Activated naive CD4-positive, alpha-beta T cell treated with anti-CD3 and anti-CD28 coated beads, Interleukin-2, amount 50 U/mL, for 72 hours (primary cell): ENCODE measurements at places on chromosomes 2 and 18.

DNA sequence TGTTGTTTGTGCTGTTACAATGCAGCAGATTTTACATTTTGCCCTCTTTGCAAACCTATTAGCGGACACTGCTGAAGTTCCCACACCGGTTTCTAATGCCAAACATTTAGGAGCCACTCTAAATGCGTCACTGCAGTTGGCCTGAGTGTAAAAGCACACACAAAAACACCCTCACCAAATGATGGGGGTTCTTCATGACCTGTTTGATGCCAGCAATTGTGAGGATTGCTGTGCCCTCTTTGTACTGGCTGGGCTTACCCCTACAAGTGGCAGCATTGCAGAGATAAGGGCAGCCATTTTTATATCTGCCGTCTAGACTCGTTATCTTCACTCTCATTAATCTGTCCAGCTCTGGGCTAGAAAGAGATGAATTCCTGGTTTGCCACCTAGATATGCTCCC is 85.3 kb downstream of the NRP2 start:
- no peak for DNase-seq

- DNase-seq = no peak
Measured at GRCh38 chr2:4300616-4301015, 597.2 kb downstream of the DCDC2C start.

GRCh38 chr2:60335533-60336237 is 217.8 kb downstream of the BCL11A start:
- DNase-seq = no peak

GRCh38 chr2:79000008-79000576 is 25.4 kb upstream of the REG3G start:
- no peak for DNase-seq

DNA sequence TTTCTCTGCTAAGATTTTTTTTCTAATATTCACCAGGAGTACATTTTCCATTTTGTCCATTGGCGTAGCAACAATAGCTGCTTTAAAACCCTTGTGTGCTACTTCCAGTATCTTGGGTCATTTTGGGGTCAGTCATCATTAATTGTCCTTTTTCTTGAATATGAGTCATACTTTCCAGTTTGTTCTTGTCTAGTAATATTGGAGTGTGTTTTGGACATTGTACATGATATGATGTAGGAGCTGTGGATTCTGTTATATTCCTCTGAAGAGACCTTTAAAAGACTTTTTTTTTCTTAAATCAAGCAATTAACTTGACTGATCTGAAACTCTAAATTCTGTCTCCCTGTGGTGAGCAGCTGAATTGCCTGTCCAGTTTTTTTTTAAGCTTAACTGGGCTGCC is 40.8 kb downstream of the AGPS start:
- DNase-seq = no peak

DNA sequence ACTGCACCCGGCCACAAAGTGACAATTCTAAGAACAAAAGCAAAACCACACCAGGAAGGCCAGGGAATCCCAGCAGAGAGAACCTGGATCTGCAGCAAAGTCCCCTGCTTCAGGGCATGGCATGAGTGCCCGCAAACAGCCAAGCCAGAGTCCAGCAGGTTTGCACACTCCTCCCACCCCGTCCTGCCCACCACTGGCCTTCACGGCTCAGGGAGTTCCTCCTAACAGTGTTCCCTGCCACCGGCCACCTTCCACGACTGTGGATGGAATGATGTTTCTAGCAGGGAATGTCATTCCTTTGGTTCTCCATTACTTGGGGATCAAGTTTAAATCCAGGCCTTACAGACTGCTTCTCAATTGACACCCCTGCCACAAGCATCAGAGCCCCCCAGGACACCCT is 42.0 kb upstream of the B3GNT7 start:
- no peak for DNase-seq

- DNase-seq = no peak
Measured at GRCh38 chr2:42846026-42846425, 53.6 kb upstream of the HAAO start.

DNA sequence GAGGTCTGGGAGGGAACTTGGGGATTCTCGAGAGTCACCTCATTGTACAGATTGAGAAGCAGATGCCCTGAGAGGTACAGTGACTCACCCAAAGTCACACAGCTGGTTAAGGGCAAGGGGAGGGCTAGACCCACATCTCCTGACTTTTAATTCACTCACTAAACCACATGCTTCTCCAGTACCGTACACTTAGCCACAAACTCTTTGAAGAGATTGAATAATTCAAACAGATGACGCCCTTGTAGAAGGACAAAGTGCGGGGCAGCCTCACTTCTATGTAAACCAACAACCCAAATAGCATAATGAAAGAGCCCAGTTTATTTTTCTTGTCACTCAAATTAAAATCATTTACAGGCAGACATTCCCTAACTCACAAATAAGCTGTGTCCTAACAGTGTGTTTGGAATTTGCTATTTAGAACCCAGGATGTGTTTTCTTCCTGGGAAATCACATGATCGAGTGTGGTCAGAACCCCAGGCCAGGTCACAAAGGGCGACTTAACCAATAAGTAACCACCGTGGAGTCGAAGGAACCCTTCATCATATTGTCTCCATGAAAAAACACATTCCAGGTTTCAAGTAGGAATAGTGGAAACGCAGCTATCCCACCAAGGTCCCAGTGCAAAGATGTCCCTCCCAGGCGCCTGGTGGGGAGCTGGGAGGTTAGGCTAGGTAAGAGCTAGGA is 35.8 kb upstream of the PTPN4 start:
- no peak for DNase-seq

GRCh38 chr2:132567682-132568081 is 102.3 kb downstream of the LYPD1 start:
- no peak for DNase-seq

DNA sequence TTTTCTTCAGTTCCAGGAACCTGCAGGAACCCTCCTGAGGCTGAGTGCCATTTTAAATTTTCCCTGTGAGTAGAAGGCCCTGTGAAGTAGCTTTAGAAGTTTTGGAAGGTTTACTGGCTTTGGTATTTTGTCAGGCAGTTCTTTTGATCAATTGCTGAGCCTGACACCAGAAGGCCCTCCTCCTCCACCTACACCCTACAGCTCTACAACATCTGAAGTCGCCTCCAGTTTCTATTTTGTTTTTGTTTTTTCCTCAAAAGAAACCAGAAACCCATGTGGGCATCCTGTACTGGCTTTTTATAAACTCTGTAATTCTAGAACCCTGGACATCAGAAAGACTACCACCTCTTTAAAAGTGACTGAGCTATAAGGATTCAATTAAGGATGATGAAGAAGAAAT is 153.7 kb downstream of the NRXN1 start:
- no peak for DNase-seq

- no peak for DNase-seq
Measured at GRCh38 chr18:48228301-48228715, 180.9 kb downstream of the ZBTB7C start.

GRCh38 chr2:227177592-227178336 is 13.3 kb downstream of the COL4A3 start:
- no peak for DNase-seq

GRCh38 chr2:150211164-150211631 is 276.3 kb downstream of the RND3 start:
- no peak for DNase-seq

DNA sequence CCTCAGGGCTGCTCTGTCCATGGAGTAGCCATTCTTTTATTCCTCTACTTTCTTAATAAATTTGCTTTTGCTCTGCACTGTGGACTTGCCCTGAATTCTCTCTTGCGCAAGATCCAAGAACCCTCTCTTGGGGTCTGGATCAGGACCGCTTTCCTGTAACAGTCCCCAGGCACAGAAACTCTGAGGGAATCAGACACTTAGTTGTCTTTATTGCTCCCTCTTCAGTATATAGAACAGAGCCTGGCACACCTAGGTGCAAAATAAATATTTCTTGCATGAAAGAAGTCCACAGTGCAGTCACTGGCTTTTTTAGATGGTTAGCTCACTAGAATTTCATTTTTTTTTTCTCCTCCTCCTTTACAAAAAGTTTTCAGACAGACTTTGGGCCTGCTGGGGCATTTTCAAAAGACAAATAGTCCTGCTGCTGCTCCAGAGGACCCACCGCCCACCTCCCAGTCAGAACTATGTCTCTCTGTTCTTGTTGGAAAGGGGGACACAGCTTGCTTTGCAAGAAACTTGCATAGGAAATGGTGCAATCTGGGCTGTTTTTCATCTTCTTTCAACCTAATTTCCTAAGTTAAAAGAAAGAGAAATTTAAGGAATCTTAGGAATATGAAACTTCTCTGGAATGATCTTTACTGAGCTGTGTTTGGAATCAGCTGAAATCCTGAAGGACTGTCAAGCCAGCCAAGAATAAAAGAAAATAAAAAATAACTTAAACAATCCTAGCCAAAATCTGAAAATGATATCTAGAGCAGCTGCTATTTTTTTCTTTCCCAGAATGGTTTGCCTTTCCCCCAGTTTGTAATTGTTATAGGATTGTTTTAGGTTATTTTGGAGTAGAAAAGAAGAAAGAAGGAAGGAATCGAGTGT is 31.7 kb upstream of the MAP4K3 start:
- no peak for DNase-seq

- no peak for DNase-seq
Measured at GRCh38 chr2:37400041-37400440, 55.6 kb downstream of the QPCT start.

DNA sequence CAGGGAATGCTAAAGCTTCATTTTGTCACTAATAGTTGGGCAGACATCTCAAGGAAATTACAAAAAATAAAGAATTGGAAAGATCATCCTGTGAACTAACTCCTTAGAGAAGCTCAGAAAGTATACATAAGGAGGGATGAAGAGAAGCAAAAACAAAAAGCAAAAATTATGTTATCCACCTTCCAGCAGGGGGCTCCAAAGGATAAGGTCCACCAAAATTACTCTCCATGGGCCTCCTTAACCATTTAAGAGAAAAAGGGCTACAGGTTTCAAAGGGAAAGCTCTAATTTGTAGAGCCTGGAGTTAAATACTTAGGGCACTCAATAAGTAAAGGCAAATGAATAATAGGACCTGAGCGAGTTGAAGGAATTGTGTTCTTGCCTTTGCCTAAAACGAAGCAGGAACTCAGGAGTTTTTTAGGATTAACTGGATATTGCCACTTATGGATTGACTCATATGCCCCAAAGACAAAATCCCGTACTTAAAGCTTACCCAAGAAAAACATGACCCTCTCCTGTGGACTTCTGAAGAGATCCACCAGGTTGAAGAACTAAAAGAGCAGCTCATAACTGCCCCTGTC is 1167.9 kb downstream of the DSC3 start:
- no peak for DNase-seq

- no peak for DNase-seq
Measured at GRCh38 chr18:67964462-67964861, 447.9 kb upstream of the DSEL start.

- no peak for DNase-seq
Measured at GRCh38 chr2:56449449-56449860, 265.7 kb downstream of the CCDC85A start.

DNA sequence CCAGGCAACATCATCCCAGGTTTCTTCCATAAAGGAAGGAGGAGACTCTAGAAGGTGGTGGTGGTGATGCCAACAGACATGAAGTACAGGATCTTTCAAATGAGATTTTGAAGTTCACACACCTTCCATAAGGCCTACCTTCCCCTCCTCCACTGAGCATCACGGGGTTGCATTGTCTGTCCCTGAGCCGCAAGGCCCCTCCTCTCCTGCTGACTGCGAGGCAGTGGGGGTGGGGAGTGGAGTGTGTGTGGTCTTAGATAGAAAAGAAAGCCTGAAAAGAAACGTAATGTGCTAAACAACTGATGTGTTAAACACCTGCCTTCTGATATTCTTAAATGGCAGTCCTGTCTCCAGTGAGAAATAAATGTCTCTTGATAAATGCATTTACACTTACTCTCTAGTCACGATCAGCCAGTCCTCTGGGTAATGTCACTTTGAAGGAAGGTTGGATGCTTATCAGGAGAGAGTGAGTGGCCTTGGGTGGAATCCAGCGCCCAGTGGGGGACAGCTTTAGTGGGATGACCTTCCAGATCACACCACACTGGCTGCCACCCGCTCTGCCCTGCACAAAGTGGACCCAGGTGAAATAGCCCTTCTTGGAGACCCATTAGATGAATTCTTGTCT is 5.5 kb upstream of the SCYGR5 start:
- no peak for DNase-seq

GRCh38 chr2:109513749-109514588 is 99.8 kb downstream of the SEPTIN10 start:
- DNase-seq = no peak

DNA sequence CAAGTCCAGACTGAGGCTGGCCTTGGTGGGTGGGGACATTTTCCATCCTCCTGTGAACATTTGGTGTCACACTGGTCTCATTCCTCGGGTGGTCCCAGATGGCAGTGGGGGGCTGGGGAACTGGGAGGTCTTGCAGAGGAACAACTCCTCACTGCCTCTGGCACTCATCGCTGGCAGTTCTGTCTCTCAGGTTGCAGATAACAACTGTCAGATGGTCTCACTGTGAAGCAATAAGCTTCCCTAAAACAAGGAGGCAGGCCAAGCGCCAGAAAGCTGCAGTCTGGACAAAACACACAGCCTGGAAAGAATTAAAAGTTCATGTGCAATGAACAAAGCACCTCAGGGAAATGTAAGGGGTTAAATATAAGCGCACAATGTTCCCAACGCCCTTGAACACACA is 78.1 kb downstream of the IRS1 start:
- no peak for DNase-seq

GRCh38 chr2:69077252-69077950 is 64.4 kb downstream of the ANTXR1 start:
- DNase-seq = no peak

DNA sequence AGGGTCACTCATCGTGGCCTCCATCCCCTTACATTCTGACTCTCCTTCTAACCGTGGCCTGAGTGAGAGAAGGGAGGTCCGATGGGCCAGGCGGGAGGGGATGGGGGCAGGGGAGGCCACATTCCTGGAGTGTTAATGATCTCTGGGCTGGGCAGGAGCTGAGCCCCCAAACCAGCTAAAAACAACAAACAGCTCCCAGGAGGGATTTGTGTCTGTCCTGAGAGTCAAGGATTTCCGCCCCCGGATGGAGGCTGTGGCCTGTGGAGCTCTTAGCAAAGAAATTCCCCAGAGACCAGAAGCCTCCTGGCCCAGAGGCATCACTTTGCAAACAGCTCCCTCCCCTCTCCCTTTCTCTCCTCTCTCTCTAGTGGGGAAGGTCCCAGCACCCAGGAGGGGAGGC is 23.5 kb downstream of the EMX1 start:
- no peak for DNase-seq

- DNase-seq = no peak
Measured at GRCh38 chr2:29112379-29112778, 2.8 kb upstream of the CLIP4 start.

DNA sequence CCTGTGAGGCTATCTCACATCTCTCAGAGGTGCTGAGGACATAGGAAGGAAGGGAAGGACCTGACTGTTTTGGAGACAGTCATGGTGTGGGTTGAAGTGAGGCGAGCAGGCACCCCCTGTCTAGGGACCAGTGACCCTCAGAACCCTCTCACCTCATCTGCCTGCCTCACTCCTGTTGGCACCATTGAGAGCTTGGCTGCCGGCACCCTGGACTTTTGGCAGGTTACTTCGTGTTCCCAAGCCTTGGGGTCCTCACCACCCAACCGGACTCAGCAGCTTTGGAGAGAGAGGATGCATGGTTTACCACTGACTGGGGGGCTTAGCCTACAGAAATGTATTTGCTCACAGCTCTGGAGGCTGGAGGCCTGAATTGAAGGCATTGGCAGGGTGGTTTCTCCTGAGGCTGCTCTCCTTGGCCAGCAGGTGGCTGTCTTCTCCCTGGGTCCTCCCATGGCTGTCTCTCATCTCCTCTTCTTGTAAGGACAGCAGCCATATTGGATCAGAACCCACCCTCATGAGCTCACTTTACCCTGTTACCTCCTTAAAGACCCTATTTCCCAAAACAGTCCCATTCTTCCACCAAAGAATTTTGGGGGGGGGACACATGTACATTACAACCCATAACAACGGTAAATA is 142.0 kb downstream of the TSN start:
- DNase-seq = no peak

GRCh38 chr2:159671047-159671446 is 41.3 kb upstream of the MARCHF7 start:
- no peak for DNase-seq
